ENCODE measurements at places on chromosomes 1 and 21.

DNA sequence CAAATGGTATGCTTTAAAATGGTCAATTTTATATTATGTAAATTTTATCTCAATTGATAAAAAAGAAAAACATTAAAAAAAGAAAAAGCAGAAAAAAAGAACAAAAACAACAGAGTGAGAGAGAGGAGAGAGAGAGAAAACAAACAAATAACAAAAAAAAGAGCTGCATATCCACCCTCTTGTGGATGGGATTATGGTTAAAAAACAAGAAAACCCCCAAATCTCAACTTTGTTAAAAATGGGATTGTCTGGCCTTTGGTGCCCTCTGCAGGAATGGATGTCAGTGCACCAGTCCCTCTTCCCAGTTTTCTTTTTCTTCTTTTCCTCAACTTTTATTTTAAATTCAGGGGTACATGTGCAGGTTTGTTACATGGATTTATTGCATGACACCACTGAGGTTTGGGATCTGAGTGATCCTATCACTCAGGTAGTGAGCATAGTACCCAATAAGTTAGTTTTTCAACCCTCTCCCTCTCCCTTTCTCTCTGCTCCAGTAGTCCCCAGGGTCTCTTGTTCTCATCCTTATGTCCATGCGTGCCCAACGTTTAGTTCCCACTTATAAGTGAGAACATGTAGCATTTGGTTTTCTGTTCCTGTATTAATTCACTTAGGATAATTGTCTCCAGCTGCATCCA is 28.1 kb downstream of the RNF187 start:
- no peak for DNase-seq

DNA sequence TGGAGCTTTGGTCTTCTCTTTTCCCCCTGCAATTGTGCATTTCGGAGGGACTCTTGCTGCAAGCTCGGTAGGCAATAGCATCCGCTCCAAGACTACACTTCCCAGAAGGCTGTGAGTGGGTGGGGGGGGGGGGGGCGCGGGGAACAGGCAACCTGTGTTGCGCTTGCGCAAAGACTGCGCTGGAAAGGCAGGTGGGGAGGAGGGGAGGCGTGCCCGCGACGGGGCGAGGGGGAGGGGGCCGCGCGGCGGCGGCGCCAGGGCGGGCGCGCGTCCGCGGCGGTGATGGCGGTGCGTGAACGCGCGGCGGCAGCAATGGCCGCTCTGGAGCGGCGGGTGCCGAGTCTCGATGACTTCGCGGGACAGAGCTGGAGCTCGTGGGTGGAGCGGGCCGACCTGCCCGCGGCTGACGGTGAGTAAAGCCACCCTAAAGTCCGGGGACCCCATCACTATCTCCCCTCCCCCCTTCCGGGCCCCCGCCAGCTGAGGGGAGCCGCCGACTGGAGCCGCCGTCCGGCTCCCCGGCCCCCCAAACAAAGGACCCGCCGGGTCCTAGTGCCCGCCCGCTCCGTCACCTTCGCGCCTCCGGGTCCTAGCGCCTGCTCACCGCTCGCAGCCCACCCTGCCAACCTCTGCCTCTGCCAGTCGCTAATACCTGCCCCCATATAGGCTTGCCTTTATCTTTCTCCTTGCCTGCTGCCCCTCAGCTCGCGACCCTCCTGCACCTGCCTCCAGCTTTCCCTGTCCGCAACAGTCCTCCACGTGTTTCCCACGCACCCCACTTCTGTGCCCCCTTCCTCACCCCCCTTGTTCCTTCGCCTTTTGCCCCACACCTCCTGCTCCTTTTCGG is at the start of gene ATXN7L2:
TSS of gene ATXN7L2 (plus strand) at position 234 of the 847 bp plus-strand sequence. CDS start at position 283, 49 bp downstream.
- peak; percentile 92 for DNase-seq

DNA sequence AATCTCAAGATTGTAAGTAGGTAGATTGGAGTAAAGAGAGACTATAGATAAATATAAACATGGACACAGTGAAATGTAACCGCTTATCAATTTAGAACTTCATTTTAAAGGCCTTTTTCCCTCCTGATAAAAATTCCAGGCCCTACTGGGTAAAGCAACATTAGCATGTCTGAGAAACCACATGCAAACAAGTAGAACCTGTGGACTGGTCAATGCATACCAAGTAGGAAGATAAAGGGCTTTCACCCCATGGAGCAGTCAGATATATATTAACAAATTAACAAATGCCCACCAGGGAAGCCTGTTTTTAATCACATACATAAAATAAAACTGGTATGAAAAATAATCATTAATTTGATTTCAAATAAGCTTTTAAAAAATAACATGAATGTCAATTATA is 8.1 kb downstream of the DPH5 start:
- no peak for DNase-seq

DNA sequence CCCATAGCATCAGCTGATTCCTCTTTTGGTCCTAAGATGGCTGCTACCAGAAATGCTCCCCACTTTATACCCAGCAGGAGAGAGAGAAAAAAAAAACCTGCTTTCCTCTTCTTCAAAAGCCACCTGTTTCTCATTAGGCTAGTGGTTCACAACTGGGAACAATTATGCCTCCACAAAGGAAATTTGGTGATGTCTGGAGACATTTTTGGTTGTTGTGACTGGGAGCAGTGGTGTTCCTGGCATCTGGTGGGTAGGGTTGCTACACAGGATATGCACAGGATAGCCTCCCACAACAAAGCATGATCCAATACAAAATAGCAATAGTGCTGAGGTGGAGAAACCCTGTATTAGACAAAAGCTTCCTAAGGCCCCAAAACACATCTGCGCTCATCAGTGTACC is 38.5 kb upstream of the SGIP1 start:
- no peak for DNase-seq

GRCh38 chr21:46498335-46499050 is 39.8 kb downstream of the DIP2A start:
- DNase-seq = no peak

- peak; percentile 52 for DNase-seq
These were observed 229.2 kb upstream of the CAMK1G start for GRCh38 chr1:209354111-209354839.

DNA sequence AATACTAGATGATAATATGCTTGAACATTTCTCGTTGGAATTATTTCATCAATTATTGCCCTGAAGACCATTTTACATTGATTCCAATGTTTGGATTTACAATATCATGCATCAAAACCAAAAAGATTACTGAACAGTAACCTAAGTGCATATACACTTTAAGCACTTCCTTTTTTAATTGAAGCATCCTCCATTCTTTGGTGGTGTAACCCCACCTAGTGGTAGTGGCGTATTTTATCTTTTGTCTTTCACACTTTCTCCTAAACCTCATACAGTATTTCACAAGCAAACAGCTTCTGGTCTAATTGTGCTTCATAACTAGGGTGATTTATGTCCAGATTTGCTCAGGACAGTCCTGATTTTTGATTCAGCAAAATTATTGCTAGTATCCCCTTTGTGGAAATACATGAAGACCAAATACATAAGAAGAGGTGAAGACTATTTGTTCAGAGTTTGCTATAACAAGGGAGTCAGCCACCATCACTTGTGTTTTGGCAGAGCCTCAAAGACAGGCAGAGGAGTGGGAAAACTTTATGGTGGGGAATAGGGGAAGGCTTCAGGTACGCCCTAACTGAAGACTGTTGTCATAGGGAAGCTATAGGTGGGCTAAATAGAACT is 3.4 kb upstream of the NVL start:
- DNase-seq = no peak

GRCh38 chr1:20903437-20903836 is 116.3 kb upstream of the HP1BP3 start:
- no peak for DNase-seq
